ENCODE measurements at places on chromosomes 2 and 18. TPM values are rescaled to one million over a fixed set of nuclear protein-coding genes. Genes with fewer than 3 reads are reported as not detected.

- DNase-seq, result no peak
Observed at GRCh38 chr2:29139152-29139551, 23.9 kb downstream of the CLIP4 start.

DNA sequence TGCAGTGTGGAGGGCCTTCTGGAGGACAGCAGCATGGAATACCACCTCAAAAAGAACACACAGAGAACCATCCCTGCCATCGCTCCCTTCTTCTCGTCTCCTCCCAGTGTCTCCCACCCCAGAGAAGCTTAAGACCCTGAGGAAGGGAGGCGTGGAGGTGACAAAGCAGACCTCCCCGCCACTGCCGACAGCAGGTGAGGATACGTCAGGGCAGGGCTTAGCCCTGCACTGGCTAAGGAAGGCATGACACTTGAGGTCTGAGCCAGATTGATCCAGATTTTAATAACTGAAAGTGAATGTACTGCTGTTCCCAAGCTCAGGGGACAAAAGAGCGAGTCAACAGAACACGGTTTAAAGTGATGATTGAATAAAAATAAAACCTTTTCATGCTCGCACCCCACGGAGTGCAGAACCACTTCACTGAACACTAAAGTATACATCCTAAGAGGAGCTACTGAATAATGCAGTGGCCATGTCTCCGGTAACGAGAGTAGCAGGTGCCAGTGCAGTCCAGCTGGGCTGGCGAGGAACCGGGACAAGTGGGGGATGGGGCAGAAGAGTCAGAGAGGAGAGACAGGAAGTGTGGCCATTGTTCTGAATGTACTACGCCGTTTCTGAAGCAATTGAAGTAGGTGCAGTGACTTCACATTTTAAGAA, 391.0 kb downstream of the CDH2 start:
- no peak for DNase-seq

DNA sequence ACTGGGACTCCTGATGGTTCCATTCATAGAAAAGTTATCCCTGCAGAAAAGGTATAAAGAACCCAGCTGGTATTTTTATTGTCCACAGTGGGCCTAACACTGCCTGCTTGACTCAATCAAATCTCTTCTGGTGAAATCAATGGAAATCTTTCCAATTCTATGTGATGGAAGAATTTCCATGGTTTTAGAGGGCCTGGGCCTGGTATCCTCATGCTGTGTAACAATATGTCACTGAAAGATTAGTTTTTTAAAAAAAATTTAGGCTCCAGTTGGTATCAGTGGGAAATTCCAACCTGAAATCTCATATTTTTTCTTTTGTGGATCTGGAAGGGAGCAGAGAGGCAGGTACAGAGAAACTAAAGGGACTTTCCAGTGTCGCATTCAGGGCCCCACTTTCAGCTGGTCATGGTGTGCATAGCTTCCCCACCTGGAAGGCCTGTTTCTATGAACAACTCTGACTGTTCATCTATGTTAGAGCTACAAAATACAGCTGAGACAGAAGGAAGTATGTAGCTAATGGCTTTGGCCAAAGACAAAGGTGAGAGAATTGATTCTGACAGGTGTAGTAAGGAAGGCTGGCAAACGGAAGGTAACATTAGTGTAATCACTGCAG, 20.9 kb downstream of the NEB start:
- no peak for DNase-seq

- DNase-seq, result no peak
Observed at GRCh38 chr2:196322973-196323810, 151.8 kb upstream of the STK17B start.

GRCh38 chr2:223223156-223223555, 171.2 kb downstream of the KCNE4 start:
- no peak for DNase-seq

GRCh38 chr2:12709207-12709522, 7.6 kb upstream of the TRIB2 start:
- no peak for DNase-seq

DNA sequence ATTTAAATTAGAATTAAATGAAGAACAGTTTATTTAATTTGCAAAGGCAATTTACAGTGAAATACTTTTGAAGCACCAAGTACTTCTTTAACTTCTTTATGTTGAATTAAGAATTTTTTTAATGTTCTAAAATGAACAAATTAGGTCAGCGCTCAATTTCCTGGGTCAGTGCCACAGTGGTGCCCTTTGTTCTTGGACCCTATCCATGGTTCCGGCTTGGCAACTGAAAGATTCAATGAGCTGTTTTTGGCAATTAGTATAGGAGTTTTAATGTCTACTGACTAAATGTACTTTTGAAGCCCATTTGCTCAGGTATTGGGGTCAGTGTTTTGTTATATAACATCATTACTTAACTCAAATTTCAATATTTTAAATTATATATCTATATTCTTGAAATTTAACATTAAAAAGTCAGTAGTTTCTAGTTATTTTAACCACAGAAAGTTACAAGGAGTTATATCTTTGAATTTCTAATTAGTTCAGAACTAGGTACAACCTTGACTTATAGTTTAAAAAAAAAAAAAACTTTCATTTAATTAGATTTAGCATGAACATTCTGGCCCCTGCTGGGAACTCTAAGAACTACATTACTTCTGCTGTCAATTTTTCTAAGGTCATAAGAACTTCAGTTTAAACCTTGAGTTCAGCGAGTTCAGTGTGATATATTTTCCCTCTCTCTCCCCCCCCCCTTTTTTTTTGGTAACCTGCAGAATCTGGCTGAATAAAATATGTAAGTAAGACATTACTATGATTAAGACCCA, 7.6 kb upstream of the MSTN start:
- peak; percentile 70 for DNase-seq

GRCh38 chr2:181662287-181662686, 5.4 kb upstream of the CERKL start:
- DNase-seq, result no peak

DNA sequence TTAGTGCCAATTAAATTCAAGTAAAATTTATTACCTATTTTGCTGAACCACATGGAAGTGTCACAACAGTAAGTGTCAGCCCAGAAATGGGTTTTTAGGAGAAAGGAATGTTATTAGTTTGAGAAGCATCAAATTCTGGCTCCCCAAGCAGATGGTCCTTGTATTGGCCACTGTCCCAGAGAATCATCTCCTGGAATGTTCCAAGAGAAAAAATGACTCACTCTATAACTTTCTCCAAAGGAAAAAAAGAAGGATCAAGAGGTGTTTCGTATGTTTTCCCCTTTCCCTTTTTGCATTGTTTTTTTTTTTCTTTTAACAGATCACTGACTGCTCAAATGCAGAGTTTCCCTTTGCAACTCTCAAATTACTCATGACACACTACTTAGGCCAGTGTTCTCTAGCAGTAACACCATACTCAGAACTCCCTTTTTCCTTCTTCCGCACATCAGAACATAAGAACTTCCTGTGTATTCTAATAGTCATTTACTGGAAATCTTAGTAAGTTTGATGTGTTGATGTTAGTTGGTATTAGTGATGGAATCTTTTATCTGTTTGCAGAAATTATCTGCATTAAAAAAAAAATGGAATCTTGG, 390.3 kb downstream of the GPD2 start:
- DNase-seq, result peak; percentile 29

GRCh38 chr2:18282026-18282425, 278.4 kb downstream of the RDH14 start:
- DNase-seq, result no peak

- DNase-seq, result no peak
Observed at GRCh38 chr2:150339282-150339681, 148.2 kb downstream of the RND3 start.

GRCh38 chr2:190968522-190968921, 45.4 kb downstream of the STAT1 start:
- DNase-seq, result no peak

DNA sequence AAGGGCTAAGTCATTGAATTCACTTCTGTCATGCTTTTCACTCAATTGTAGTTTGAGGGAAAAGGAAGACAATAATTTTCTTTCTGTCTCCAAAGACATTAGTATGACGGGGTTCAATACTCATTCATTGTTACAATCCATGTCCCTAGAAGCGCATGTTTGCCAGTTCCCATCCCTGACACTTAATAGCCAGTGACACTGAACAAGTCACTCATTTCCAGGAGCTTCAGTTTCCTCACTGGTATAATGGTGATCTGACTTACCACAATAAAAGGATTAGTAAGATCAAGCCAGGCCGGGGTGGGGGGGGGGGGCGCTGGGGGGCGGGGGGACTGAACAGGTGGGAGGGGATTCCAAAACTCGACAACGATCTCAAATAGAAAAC, 144.8 kb upstream of the MAP3K20 start:
- no peak for DNase-seq

DNA sequence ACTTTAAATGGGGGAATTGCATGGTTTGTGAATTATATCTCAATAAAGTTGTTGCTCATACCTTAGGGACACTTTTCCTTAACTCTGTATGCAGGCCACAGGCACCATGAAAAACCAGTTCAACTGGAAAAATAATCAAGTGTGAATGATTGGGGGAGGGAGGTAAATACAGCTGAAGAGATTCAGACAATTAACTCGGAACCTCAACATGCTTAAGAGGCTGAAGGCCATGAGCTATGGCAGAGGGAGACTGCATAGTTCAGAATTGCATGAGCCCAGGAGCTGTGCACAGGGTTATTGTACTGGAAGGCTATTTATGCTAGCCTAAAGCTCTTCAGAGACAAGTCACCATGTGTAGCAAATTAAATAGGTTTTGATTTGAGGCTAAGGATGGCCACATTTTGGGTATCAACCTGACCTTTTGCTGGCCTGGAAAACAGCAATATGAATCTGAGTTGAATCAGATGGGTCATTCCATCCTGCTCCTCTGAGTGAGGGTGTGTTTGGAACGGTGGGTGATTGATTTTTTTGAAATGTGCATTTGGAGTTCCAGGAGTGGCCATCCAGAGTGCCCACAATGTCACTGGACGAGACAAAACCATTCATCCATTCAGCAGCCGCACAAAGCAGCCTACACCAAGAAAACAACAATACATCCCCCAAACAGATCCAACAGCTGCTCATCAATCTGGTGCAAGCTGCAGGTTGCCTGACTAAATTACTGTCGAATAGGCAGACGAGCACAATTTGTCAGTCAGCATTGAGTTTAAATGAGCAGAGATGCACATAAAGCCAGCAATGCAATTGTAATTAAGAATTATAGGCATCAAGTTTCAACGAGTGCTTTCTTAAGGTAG, 42.5 kb downstream of the HRH4 start:
- peak; percentile 42 for DNase-seq

- DNase-seq, result no peak
Observed at GRCh38 chr18:7855028-7855427, 287.9 kb downstream of the PTPRM start.

DNA sequence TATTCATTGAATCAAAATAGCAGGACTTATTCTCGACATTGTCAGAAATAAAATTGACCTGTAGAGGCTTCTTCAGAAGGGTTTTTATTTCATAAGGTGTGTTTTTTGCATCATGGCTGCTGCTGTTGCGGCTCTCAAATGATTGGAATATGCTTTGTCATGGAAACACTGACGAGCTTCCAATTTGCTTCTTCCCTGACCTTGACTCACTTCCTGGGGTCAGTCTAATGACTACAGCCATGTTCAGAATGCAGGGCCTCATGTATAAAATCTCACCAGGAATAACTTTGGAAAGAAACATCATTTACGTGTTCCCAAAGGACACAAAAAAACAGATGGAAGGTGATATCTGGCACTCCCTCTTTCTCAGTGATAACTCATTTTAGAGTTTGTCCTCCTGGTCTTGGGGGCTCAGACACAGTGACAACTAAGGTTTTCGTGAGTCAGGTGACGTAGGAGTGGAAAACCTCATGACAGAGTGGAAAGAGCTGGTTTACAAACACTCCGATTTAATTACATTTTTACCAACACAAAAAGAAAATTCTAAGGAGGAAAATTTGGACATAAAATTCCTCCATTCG, 467.0 kb upstream of the RAB12 start:
- no peak for DNase-seq

GRCh38 chr2:20660506-20661420, 6.2 kb upstream of the GDF7 start:
- no peak for DNase-seq

The LOXL3 gene
- polyA plus RNA-seq, result 11.4 TPM

The PLEK gene
- polyA plus RNA-seq, result 4.7 TPM

The DYSF gene
- polyA plus RNA-seq, result 15.3 TPM

The SLC8A1 gene
- 56.1 TPM for polyA plus RNA-seq

The BOLL gene
- polyA plus RNA-seq, result not detected

The DSG1 gene
- polyA plus RNA-seq, result 0.12 TPM

The RALBP1 gene
- polyA plus RNA-seq, result 73.9 TPM

The FN1 gene
- polyA plus RNA-seq, result 514 TPM

The EFEMP1 gene
- polyA plus RNA-seq, result 86.6 TPM

Measured in renal pelvis (tissue), 12 donors.